Large intestine (tissue), 12 donors: ENCODE measurements at places on chromosomes 6 and 20.

DNA sequence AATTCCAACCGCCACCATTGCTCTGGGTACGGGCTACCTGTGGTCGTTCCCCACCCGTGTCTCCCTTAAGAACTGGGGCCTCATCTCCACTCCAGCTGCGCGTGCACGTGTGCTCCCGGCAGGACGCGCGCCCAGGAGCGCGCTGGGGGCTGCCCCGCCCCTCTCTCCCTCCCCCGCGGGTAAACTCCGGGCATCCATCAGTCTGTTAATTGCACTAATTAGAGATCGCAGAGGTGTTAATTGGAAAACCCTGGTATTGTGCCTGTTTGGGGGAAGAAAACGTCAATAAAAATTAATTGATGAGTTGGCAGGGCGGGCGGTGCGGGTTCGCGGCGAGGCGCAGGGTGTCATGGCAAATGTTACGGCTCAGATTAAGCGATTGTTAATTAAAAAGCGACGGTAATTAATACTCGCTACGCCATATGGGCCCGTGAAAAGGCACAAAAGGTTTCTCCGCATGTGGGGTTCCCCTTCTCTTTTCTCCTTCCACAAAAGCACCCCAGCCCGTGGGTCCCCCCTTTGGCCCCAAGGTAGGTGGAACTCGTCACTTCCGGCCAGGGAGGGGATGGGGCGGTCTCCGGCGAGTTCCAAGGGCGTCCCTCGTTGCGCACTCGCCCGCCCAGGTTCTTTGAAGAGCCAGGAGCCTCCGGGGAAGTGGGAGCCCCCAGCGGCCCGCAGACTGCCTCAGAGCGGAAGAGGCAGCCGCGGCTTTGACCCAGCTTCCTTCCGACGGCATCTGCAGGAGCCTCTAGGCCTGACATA, 14.4 kb downstream of the FOXP4 start:
- H3K4me3 ChIP-seq = peak overlapping the region; percentile 2
- H3K4me1 ChIP-seq = peaks cover 75% of the 10 kb centered on the region
- peak; percentile 47 for DNase-seq

DNA sequence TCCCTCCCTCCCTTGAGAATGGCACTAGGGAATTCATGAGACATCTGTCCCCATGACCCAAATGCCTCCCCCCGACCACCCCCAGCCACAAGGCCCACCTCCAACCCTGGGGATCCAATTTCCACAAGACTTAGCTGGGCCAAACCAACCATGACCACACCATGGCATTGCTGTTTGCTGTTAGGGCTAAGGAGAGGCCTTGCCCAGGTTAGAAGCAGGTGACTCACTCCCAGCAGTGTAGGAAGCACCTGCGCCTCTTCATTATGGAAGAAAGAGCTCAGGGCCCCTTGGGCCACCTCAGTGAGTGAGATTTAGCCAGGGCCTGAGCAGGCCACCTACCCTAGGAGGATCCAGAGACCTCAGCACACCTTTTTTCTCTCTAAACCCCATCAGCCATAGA, 337.9 kb downstream of the TAF4 start:
- no peak overlapping the region for H3K4me3 ChIP-seq
- no peaks in the 10 kb centered on the region for H3K36me3 ChIP-seq
- H3K4me1 ChIP-seq = no peaks in the 10 kb centered on the region

GRCh38 chr20:57667924-57668782, 41.7 kb downstream of the PMEPA1 start:
- no peak overlapping the region for H3K27ac ChIP-seq
- H3K27me3 ChIP-seq = no peaks in the 10 kb centered on the region
- peaks cover 2% of the 10 kb centered on the region for H3K4me1 ChIP-seq
- DNase-seq = no peak
- no peaks in the 10 kb centered on the region for H3K36me3 ChIP-seq
- no peak overlapping the region for H3K4me3 ChIP-seq

DNA sequence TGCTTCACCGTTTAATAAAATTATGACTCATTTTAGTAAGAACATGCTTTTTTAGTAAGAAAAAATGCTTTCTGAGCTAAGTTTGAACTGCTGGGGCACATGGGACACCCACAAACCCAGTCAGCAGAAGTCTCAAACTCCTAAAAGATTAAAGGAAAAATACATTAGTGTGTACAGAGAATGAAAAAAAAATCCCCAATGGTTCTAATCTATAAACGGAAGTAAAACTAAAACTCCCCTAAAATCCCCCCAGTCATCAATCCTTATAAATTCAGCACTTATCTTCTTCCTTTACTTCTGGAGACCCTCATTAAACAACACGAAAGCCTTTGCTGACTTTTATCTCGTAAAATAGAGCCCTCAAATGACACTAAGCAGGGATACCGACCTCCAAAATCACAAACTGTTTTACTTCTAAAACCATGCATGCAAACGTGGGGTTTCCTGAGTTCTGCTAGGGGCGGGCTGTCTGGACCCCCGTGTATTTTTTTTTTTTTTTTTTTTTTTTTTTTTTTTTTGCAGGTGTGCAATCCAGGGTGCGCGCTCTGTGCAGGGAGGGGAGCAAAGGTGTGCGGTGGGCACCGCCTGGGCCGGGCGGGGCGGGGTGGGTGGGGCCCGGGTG, 1.1 kb upstream of the MYB start:
- no peak overlapping the region for H3K4me3 ChIP-seq
- H3K27ac ChIP-seq = no peak overlapping the region
- no peak for DNase-seq
- peaks cover 4% of the 10 kb centered on the region for H3K4me1 ChIP-seq
- H3K27me3 ChIP-seq = peaks cover 22% of the 10 kb centered on the region
- H3K36me3 ChIP-seq = no peaks in the 10 kb centered on the region

GRCh38 chr6:149468179-149468578, 16.6 kb downstream of the ZC3H12D start:
- H3K27ac ChIP-seq = no peak overlapping the region
- peaks cover 6% of the 10 kb centered on the region for H3K4me1 ChIP-seq
- H3K4me3 ChIP-seq = no peak overlapping the region
- H3K27me3 ChIP-seq = no peaks in the 10 kb centered on the region
- no peak for DNase-seq

DNA sequence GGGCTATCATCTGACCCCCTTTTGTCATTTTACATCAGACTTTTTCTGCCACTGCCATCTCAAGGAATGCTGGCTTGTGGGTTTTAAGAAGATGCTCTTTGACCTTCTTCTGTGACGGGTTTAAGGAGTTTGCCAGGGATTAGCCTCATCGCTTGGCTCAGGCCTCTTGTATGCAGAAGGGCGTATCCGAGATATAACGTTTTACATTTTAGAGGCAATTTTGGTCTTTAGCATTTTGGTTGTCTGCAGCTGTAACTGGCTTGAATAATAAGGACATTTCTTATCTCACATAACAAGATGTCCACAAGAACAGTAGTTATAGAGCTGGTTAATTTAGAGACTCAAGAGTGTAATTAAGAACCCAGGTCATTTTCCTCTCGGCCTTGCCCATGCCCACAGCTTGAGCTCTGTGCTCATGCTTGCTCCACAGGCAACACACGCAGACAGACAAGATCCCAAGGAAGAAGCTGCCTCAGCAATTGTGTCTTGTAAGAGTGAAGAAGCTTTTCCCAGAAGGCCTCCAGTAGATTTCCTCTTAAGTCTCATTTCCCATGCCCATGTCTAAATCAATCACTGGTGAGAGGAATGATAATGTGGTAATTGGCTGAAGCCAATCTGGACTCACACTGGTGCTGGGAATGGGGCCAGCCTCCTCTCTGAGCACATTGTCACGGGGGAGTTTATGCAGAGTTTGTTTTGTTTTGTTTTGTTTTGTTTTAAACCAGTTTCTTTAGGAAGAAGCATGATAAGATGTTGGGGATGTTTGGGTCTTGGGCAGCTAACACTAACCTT, 36.8 kb downstream of the PTCHD4 start:
- no peaks in the 10 kb centered on the region for H3K4me1 ChIP-seq
- DNase-seq = no peak
- H3K36me3 ChIP-seq = no peaks in the 10 kb centered on the region
- peaks cover 13% of the 10 kb centered on the region for H3K27me3 ChIP-seq
- H3K4me3 ChIP-seq = no peak overlapping the region

DNA sequence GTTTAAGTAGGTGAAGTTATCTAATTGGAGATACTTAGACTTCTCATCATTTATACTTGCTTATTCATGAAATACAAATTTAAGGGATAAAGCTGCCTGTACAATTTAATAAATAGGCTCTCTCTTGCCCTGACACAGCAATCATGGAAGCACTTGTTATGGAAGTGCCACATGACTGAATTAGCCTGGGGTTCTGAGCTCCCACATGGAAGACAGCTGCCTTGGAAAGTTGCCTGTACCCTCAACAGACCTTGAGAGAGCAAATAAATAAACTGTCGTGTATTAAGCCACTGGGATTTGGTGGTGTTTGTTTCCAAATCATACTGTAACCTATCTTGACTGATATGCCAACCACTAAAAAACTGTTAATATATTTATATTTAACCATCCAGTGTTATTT, 87.0 kb upstream of the RSPO3 start:
- H3K27me3 ChIP-seq = no peaks in the 10 kb centered on the region
- H3K4me3 ChIP-seq = no peak overlapping the region
- no peak overlapping the region for H3K27ac ChIP-seq
- H3K4me1 ChIP-seq = no peaks in the 10 kb centered on the region

DNA sequence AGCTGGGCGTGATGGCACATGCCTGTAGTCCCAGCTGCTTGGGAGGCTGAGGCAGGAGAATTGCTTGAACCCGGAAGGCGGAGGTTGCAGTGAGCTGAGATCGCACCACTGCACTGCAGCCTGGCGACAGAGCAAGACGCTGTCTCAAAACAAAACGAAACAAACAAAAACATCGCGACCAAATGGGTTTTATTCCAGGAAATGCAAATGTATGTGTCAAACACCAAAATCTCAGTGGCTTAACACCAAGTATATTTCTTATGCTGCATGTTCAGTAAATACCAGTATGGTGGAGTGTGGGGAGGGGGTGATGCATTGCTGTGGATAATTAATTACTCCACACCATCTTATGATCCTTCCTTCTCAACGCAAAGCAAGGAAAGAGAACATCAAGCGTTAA, 28.1 kb downstream of the ACTR5 start:
- H3K36me3 ChIP-seq = peaks cover 25% of the 10 kb centered on the region
- H3K4me1 ChIP-seq = no peaks in the 10 kb centered on the region
- no peaks in the 10 kb centered on the region for H3K27me3 ChIP-seq
- no peak for DNase-seq
- H3K27ac ChIP-seq = no peak overlapping the region

DNA sequence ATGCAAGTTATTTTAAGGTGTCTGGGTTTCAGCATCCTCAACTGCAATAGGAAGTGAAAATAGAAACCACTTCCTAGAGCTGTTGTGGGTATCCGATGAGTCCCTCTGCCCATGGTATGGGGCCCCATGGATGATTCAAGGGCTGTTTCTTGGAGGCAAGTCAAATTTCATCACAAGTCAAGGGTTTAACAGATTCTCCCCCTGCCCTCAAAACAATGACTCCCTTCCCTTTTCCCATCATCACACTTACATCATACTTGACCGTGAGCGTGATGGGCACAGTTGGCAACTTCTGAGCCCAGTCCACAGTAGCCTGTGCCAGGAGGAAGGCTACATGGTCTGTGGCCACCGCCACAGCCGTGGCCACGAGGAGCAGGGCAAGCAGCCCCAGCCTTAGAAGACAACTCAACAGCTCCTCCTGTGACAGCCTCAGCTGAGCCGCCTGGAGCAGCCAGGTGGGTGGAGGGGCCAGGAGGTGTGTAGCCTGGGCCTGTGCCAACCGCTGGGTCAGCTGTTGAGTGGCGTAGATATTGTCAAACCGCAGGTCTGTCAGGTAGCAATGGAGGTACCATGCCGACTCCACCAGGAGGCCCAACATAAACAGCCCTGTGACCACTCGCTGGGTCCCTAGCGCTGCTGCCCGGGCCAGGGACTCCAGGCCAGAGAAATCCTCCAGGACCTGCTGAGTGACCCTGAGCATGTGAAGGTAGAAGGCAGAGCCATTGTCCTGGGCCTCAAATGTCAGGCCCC, 5.2 kb downstream of the OCSTAMP start:
- peaks cover 8% of the 10 kb centered on the region for H3K27me3 ChIP-seq
- H3K4me3 ChIP-seq = no peak overlapping the region
- H3K4me1 ChIP-seq = peaks cover 3% of the 10 kb centered on the region
- H3K27ac ChIP-seq = no peak overlapping the region
- no peaks in the 10 kb centered on the region for H3K36me3 ChIP-seq
- DNase-seq = no peak

GRCh38 chr6:28105245-28105639, 19.2 kb upstream of the ZSCAN16 start:
- H3K27me3 ChIP-seq = peaks cover 2% of the 10 kb centered on the region
- H3K4me1 ChIP-seq = no peaks in the 10 kb centered on the region
- H3K36me3 ChIP-seq = no peaks in the 10 kb centered on the region
- peak overlapping the region; percentile 84 for H3K27ac ChIP-seq

DNA sequence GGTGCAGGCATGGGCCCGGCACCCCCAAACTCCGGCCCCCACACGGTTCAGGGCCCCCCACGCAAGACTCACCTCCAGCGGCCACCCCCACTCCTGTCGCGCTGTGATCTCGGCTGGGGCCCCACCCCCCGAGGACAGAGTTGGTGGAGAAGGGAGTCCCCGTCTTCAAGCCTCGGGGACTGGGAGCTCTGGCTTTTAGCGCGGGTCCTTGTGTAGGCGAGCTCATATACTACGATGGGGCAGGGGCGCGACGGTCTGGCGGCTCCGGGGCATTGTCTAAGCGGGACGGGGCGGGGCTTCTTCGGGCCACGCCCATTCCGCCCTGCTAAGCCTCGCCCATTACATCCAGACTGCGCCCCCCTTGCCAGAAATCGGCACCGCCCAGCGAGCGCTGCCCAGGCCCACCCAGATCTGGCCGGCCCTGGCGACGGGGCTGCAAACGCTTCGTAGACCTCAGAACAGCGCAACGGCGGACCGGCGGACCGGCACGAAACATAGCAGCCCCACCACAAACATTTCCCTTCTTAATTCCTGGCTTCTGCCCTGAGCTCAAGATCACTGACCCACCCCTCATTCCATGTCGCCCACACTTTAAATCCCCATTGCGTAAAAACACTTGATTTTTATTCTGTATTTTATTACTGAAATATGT, 1.0 kb upstream of the DDAH2 start:
- H3K36me3 ChIP-seq = peaks cover 68% of the 10 kb centered on the region
- H3K27ac ChIP-seq = peak overlapping the region; percentile 99
- H3K4me1 ChIP-seq = peaks cover 30% of the 10 kb centered on the region
- no peaks in the 10 kb centered on the region for H3K27me3 ChIP-seq
- peak; percentile 88 for DNase-seq
- peak overlapping the region; percentile 96 for H3K4me3 ChIP-seq

DNA sequence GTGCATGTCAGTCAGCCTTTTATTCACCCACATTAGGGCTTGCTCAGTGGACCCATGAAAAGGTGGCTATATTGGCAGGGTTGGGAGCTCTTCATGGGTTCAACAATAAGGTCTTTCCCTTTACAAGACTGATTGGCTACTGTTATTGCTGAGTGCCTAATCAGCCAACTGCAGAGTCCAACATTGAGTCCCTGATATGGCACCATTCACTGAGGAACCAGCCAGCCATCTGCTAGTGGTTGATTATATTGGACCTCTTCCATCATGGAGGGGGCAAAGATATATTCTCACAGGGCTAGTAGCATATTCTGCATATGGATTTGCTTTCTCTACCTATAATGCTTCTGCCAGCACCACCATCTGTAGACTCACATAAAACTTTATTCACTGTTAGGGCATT, 69.9 kb downstream of the CDKAL1 start:
- H3K27ac ChIP-seq = no peak overlapping the region
- no peak for DNase-seq
- H3K27me3 ChIP-seq = no peaks in the 10 kb centered on the region

GRCh38 chr6:37704066-37704465, 6.4 kb upstream of the MDGA1 start:
- no peaks in the 10 kb centered on the region for H3K36me3 ChIP-seq
- no peak overlapping the region for H3K4me3 ChIP-seq
- no peak for DNase-seq
- peaks cover 38% of the 10 kb centered on the region for H3K27me3 ChIP-seq
- peaks cover 15% of the 10 kb centered on the region for H3K4me1 ChIP-seq

- DNase-seq = no peak
- no peak overlapping the region for H3K4me3 ChIP-seq
- H3K27me3 ChIP-seq = no peaks in the 10 kb centered on the region
- peaks cover 85% of the 10 kb centered on the region for H3K36me3 ChIP-seq
- no peaks in the 10 kb centered on the region for H3K4me1 ChIP-seq
These were observed 38.2 kb downstream of the PYGB start for GRCh38 chr20:25285856-25286798.
